ENCODE measurements at places on chromosomes 16 and 17.
A peak's percentile ranks its signal among the peaks of the same experiment; 100 is the strongest.

GRCh38 chr17:42476411-42476810, 17.7 kb downstream of the ATP6V0A1 start:
- DNase-seq, result no peak

DNA sequence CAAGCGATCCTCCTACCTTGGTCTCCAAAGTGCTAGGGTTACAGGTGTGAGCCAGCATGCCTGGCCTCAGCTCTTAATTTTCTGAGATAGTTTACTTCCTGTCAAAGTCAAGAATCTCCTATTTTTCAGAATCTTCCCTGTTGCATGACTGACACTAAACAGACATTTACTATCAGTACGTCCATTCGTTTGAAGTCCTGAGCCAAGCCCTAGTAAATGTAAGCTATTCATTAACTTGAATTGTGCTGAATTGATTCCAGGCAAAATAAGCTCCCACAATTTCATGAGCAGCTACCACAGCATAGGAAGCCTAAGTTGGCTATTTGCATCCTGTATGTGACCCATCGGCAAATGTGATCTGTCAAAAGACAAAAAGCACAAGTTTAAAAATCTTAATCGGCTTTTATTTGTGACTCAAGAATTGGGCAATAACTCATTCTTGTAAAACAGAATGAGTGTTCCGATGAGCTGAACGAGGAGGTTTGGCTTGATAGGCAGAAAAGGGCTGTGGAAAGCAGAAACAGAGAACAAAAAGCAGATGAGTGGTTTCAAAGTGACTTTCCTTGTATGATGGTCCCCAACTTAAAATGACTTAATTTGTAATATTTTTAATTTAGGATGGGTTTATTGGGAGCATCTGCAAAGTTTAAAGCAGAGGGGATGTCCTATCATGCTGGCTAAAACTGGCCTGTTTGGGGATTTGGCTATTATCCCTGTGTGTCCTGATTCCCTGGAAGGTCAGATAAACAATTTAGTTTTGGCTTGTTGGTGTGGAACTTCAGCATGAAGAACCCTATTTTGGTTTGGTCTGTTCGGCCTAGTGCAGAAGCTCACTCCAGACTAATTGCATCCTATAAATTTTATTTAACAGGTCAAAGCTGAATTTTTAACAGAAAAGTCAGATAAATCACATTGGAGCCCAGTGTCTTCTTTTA, 14.2 kb downstream of the RNF112 start:
- DNase-seq, result no peak

DNA sequence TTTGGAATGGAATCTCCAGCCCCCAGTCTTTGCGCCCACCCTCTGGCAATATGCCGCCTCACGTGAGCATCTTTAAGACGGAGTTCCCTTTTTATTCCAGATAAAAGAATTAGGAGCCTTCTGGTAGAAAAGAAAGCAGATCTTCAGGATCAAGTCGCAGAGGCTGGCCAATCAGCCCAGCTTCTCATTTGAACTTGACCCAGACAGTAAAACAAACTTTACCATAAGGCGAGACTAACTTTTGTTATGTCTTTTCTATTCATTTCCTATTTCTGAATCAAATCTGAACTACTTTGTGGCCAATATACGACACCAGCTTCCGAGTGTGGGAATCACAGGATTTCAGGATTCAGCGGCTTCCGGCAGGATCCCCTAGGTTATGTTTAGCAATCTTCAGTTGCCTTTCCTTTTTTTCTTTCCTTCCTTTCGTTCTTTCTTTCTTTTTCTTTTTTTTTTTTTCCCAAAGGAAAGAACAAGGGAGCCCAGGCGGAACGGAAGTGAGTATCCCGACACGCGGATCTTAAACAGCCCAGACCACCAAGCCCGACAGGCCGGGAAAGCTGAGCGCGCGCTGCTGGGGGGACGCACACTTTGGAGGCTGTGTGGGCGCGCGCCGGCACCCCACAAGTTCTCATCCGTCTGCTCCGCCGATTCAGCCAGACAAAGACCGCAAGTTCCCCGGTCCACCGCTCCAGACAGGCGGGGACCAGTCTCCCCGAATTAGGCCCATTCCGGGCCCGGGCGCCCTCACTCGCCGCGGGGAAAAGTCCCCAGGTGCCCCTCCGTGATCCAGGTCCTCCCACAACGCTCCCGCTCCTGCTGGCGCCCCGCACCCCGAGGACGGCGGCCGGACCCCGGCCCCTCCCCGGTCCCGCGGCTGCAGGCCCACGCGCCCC, 633 bp downstream of the TBC1D16 start:
- peak; percentile 43 for DNase-seq

DNA sequence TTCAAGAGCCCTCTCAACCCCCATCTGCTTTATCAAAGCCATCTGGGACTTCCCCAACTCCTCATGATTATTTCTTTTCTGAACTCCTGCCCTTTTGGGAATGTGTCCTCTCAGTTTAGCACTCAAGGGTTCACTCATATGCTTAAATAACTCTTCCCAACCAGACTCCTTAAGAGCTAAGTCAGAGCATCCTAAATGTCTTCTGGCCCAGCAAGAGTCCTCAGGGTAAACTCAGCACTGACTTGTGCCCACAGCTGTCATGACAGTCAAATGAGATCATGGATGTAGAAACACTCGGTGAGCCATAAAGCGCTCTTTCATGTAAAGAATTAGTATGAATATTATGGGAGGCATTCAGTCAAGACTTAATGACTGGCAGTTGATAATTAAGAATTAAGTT, 85.9 kb downstream of the TEX14 start:
- peak; percentile 4 for DNase-seq

DNA sequence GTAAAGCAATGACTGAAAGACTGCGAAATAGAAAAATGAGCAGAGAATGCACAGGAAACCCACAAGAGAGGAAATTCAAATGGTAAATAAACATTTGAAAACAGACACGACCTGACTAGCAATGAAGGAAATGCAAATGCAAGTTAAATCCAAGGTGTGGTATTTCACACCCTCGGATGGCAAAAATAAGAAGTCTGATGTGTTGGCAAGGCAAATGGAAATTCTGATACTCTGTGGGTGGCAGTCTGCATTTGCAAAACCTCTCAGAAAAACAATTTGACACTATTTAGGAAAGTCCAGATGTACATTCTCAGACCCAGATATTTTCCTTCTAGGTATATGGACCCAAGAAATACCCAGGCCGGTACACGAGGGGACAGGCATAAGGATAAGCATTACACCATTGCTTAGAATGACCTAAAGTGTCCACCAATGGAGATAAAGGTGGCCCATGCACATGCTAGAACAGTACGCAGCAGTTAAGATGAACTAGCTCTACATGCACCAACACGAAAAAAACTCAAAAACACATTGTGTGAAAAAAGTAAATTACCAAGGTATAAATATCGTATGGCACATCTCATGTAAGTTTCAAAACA, 116.7 kb downstream of the GAS7 start:
- DNase-seq, result no peak

DNA sequence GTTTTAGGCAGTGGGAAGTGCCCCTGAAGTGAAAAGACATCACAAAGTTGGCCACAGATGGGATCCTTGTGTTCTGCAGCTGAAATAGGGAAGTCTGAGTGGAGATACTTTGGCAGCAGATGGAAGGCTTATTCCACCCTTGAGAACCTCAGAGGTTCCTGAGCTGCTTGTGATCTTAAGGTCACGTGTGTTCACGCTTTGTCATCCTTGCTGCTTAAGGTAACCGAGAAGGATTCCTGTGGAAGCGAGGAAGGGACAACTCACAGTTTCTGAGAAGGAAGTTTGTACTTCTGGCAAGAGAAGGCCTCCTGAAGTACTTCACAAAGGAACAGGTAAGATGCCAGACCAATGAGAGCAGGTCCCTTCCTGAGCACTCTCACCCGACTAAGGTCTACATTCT, 12.2 kb downstream of the ADAP2 start:
- no peak for DNase-seq

GRCh38 chr16:89522287-89522686, 14.1 kb downstream of the SPG7 start:
- no peak for DNase-seq

- DNase-seq, result no peak
Measured at GRCh38 chr17:8762012-8762411, 3.7 kb upstream of the SPDYE4 start.

- DNase-seq, result no peak
Measured at GRCh38 chr17:74259667-74260524, 14.1 kb upstream of the DNAI2 start.

DNA sequence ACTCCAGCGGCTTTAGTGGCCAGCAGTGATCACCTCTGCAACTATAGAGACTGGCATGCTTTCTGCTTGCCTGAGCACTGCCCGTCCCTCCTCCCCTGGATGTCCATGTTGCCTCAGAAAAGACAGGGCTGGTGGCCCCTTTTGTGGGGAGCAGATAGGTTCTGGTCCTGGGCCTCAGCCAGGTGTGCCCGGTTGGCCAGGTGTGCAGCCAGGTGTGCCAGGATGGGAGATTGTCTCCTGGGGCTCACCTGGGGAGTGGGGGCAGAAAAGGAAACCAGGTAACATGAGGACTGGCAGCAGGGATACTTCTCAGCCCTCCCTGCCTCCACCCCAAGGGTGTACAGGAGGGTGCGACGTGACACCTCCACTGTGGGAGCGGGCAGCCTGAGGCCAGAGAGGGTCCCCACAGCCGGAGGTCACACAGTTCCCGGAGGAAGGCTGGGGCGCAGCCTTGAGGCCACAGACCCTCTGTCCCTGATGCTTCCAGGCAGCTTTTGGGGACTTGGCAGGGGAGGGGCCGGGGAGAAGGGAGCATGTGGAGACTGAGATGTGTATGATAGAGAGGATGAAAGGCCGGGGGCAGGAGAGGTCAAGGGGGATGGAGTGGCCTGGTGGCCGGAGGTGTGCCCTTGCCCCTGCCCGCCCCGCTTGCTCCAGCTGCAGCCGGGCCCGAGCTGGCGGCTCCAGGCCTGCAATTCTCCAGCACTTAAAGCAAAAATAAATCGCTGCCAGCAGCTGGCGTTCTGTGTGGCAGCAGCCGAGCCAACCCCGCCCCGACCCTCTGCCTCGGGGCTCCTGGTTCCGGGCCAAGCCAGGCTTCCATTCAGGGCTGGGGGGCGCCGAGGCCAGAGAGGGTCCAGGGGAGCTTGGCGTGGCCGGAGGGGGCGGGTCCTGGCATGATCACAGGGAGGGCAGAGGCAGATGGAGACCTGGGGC, 6.7 kb downstream of the KCNJ12 start:
- no peak for DNase-seq

GRCh38 chr17:78823282-78824046, 17.1 kb downstream of the USP36 start:
- DNase-seq, result no peak

DNA sequence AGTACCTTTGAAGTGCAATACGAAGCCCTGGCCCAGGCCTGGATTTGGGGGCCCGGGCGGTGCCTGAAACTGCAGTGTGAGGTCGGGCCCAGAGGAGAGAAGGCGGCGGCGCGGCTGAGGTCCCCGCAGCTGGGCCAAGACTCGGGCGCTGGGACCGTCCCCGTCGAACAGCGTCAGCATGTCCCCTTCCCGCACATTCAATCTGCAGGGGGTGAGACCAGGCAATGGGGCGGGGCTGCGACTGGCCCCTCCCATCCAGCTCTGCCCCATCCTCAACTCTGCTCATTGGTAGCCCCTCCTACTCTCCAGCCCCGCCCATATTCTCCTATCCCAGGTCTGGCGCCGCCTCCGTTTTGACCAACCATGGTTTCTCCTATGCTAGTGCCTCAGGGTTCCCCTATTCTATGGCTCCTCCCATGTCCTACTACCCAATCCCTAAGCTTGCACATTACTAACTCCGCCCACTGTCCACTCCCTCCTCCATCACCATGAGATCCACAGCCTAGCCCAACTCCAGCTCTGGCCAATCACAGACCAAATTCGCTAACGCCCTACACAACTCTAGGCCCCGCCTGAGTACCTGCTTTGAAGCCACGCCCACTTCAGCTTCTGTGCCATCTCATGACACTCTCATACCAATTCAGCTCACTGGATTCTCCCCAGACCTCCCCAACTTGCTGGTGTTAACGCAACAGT, 14.4 kb upstream of the CDIPT start:
- DNase-seq, result peak; percentile 17

- no peak for DNase-seq
Measured at GRCh38 chr16:89300311-89300975, 82.9 kb downstream of the ZNF778 start.

DNA sequence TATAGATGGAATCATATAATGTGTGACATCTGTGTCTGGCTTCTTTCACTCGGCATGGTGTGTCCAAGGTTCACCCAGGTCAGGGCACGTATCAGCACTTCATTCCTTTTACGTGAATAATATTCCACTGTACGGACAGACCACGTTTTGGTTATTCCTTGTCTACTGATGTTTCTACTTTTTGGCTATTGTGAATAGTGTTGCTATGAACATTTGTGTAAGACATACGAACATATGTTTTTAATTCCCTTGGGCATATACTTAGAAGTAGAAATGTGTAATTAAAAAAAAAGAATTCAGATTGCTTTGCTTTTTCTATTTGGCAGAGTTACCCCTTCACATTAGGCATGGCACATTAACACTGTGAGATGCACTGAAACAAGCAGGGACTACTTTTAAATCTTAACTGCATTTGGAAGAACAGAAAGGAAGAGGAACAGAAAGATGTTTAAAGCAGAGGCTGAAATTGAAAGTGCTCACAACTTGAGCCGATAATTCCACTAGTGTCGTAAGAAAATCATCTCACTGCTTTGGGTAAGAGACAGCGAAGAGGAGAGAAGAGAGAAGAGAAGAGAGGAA, 105.3 kb downstream of the VPS53 start:
- DNase-seq, result no peak

GRCh38 chr17:225551-225950, 44.1 kb upstream of the DOC2B start:
- DNase-seq, result no peak

GRCh38 chr17:63925615-63926014, 6.5 kb downstream of the CD79B start:
- DNase-seq, result no peak

DNA sequence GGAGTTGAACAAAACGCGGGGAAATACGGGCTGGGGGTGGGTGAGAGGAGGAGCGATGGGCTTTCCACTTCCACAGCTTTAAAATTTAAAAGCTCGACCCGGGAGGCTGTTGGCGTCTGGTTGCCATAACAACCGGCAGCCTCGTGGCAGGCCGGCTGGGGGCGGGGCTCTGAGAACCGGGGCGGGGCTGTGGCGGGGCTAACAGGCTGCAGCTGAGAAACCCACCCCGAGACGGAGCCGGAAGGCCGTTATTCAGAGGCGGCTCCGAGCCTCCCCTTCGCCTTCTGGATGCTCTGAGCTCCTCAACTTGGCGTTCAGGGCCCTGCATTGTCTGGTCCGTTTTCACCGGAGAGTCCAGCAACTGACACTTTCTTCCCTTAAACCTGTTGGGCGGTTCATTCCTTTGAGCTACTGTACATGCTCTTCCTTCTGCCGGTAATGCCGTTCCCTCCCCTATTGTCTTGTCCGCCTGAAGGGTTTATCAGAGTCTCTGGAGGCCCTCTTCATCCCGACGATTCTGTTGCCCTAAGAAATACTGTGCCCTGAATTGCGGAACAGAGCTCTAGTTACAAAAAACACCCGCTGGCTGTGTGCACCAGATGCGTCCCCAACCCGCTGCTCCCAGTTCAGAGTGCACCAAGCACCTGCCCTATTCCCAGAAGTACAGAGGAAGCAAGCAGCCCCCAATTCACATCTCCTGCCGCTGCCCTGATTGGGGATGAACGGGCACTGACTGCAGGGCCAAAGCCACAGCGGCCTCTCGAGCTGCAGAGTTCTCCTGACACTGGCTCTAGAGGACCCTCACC, 596 bp downstream of the DNAAF8 start:
- DNase-seq, result peak; percentile 78

GRCh38 chr16:56426585-56426984, 1.2 kb upstream of the AMFR start:
- no peak for DNase-seq

- no peak for DNase-seq
Measured at GRCh38 chr16:83951544-83951943, 1.5 kb upstream of the OSGIN1 start.

Data from fibroblast of lung (primary cell).